Urinary bladder (tissue), 4 donors: ENCODE measurements at places on chromosomes 2 and 18. TPM values are rescaled to one million over a fixed set of nuclear protein-coding genes. Genes with fewer than 3 reads are reported as not detected.
A peak's percentile ranks its signal among the peaks of the same experiment; 100 is the strongest.

Gene SLC40A1
- 33.5 TPM for polyA plus RNA-seq

Gene ANKRD36B
- polyA plus RNA-seq, result 3.4 TPM

Gene MALL
- polyA plus RNA-seq, result 14.1 TPM

Gene FAM124B
- polyA plus RNA-seq, result 4.0 TPM

Gene CCL20
- polyA plus RNA-seq, result 1.5 TPM

Gene E2F6
- polyA plus RNA-seq, result 12.1 TPM

DNA sequence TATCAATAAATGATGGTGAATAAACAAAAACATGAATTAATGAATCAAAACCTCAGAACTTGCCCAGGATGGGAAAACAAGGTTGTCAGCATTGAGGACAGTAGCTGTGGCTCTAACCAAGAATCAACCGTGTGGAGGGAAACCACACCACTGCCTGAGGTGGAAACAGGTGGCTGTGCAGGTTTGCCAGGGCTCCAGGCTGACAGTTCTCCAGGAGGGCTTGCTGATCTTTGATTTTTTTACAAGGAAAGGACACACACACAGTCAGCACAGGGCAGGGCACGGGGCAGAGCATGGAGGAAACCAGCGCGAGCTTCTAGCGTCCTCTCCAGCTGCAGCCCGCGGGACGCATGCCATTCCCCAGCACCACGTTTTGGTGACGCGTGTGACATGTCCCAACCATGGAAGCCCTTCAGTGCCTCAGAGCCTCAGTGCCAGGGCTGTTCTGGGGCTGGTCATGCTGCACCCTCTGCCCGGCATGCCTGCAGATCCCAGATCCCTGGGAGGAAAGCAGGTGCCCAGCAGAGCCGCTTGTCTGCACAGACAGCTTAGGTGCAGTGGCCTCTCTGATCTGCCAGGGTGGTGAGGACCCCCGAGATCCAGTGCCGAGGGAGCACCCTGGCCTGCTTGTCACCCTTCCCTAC is 15.8 kb upstream of the AGXT start:
- DNase-seq, result no peak

- DNase-seq, result no peak
Measured at GRCh38 chr2:176454893-176455815, 185.9 kb downstream of the MTX2 start.

DNA sequence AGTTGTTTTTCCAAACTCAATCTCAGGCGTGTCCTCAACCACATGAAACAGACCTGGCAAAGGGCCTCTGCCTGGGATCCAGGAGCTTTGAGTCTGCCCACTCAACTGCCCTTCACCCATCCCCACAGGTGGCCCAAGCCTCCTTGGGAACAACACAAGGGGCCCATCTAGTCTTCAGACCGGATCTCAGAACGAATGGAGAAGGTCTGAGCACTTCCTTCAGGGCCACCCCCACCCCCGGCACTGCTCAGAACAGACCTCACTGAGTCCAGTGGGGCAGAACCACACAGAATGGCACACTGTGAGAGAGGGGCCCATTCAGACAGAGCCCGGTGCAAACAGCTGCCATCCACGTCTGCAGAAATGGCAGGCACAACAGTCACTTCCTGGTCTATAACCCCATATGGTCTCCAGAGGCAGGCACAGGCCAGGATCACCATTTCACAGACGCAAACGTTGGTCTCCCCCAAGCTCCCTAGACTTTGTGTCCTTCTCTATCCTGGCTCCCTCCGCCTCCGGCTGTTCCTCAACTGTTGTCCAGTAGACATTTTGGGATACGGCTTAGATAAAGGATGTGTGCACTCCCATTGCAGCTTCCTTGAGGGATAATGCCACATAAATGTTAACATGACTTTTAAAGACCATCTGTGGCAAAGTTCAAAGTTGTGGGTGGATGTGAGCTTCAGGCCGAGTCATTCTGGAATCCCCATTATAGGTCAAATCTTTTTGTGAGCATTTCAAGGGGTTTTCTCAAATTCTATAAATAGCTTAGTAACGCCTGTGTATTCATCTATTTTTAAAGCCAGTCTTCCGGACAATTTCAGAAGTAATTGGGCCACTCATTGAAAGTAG is 149.7 kb downstream of the SMAD7 start:
- DNase-seq, result no peak

GRCh38 chr2:217510771-217511291 is 492.0 kb downstream of the TNS1 start:
- peak; percentile 76 for DNase-seq

GRCh38 chr2:12727641-12728040 is 10.9 kb downstream of the TRIB2 start:
- DNase-seq, result no peak

DNA sequence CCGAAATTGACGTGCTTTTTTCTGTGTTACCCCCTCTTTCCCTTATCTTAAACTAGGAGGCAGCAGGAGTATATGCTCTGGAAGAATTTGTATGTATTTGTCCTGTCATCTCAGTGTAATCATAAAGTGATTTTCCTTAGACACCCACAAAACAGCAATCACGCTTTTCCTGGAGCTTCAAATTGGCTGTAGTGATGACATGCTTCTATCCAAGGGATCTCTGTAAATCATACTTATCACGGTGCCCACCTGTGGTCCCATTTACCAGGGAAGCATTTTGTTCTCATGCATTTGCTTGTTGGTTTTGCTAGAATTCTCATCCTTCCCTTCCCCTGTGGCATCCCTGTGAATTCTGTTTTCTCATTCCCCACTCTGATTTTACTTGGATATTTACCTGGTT is 220.8 kb upstream of the THUMPD2 start:
- DNase-seq, result no peak

DNA sequence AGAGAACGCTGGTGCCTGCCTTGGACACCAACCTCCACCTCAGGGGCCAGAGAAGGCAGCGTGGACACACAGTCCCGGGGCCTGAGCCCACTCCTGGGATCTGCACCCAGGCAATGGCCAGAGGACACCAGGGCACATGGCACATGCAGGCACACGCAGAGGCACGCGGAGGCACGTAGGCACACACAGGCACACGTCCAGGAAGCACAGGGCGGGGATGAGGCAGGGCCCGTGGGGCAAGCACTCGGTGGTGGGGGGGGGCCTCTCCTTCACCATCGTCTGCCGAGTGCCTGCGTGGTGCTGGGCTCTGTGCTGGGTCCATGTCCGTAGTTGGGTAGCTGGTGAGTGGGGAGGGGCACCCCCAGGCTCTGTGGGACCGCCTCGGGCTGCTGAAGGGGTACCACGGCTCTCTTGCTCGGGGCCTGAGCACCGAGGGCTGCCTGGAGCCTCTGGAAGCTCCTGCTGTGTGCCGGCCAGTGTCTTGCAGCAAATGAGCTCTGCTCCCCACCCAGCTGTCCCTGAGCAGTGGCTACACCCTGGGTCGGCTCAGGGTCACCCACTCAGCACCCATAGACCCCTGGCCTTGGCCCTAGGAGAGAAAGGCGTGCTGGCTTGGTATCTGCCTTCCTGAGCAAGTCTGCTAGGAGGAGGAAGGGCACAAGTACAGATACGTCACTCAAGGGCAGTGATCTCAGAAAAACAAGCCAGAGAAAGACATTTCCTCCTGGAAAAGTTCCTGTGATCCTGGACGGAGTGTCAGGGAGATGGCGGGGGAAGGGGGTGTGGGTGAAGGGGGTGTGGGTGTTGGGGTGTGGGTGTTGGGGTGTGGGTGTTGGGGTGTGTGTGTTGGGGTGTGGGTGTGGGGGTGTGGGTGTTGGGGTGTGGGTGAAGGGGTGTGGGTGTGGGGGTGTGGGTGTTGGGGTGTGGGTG is 26.4 kb downstream of the RTP5 start:
- no peak for DNase-seq

GRCh38 chr2:121489284-121489683 is 41.4 kb upstream of the RNU4ATAC start:
- DNase-seq, result no peak

- no peak for DNase-seq
Measured at GRCh38 chr18:10563886-10564285, 38.1 kb downstream of the NAPG start.

DNA sequence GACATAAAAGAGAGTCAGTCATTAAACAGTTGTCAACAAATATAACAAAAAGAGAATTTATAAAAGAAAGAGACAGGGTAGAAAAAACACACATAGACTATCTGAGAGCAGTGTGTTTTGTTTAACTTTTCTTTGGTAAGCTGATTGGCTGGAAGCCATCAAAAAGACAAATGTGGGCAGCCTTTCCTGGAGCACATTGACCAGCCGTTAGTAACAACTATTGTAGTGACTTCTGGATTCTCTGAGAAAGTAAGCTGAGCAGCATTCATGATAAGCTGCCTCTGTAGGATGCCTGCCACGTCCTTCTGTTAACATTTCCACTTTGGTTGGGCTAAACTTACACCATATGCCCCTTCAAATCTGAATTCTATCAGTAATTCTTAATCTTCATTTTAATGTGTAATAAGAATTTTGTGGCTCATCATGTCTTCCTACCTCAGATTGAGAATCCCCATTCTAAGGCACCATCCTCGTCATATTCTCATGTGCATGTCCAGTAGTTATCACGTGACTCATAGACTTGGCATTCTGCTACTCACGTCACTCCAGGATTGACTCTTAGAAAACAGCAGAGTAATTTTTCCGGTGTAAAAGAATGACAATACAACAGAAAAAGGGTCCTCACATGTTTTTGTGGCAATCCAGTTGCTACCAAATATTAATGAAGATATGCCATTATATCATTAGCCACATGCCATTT is 43.4 kb upstream of the DNAJC10 start:
- DNase-seq, result no peak

GRCh38 chr18:10454681-10455557 is 484 bp downstream of the APCDD1 start:
- DNase-seq, result no peak

DNA sequence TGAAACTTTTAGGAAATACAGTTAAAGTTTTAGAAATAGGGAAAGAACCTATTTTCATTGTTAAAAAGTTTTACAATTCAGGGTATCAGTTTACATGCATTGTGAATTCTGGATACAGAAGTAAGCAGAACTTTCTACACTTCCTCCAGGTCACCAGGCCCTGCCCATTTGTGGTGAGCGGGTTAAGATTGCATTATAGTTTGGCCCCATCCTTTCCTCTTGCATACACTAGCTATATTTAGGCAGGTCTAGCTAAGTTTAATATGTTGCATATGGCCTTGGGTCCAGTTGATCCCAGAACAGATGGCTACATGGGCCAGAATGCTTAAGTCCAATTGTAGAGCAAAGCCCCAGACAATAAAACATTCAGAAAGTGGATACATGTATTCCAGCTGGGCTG is 4.8 kb downstream of the VWA3B start:
- DNase-seq, result no peak

DNA sequence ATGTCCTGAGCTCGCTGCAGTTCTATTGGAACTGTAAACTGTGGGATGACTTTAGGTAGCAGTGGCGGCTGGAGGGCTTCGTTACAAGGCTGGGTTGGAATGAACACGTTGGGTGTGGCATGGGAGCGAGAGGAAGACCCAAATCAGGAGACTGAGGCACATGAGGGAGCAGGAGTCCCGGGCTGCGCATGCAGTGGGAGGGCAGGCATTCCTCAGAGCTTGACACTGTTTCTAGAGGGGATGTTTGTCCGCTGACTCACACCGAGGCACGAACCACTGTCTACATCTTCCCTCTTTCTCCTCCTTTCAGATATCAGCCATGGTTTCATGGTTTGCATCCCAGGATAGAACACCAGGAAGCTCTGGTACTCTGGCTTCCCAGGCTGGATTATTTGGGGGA is 40.6 kb upstream of the LAMA1 start:
- DNase-seq, result no peak

DNA sequence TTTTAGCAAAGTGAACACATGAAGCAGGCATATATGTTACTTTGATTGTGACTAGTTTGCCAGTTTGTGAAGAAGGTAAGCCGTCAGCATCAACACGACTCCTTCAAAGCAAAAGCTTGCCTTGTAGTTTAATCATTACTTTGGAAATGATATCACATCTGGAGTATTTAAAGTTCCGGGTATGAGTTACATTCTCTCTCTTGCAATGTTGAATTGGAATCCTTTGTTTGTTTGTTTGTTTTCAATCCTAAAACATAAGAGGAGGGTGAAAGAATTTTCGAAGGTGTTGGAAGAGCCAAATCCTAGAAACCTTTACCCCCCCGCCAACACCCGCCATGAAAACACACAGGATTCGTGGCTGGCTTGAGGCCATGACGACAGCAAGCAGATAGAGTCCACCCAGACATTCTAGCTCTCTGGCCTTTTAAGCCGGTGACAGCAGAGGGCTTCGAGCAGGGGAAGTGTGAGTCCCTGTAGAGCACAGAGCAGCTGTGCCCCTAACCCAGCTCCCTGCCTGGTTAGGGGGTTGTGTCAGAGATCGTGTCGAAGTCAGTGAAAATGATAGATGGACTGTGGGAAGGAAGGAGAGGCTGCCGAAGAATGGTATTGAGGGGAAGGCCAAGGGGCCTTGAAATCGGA is 103.8 kb upstream of the SMIM21 start:
- DNase-seq, result no peak

GRCh38 chr2:213490087-213490486 is 205.8 kb downstream of the SPAG16 start:
- DNase-seq, result no peak

DNA sequence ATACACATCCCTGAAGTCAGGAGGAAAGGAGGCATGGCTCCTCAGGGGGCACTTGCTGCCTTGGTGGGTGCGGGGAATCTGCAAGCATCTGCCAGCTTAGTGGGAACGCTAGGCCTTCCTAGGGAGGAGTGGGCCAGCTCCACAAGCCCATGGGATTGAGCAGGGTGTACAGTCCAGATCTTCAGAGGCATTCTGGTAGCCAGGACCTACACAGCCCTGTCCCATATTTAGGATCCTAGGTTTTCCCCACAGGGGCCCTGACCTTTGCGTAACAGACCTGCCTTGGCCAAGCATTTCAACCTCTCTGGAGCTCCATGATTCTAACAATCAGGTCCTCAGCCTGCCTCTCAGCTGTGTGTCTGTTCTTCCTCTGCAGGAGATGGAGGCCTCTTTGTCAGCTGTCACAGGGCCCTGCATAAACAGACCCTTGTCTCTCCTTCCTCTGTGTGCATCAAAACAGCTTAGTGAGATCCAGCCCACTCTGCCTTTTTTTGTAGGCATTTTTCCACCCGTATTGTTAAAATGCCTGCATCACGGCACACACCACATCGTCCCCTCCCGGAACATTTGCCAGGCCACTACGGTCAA is 140.2 kb upstream of the NDUFV2 start:
- DNase-seq, result no peak

- DNase-seq, result no peak
Measured at GRCh38 chr2:40579247-40579646, 127.4 kb upstream of the SLC8A1 start.

GRCh38 chr2:26537069-26537825 is 59.3 kb upstream of the OTOF start:
- DNase-seq, result no peak
